Large intestine (tissue), 12 donors: ENCODE measurements at places on chromosomes 7 and 10. TPM values are rescaled to one million over a fixed set of nuclear protein-coding genes. Genes with fewer than 3 reads are reported as not detected.

GRCh38 chr7:27703181-27703580 lies 36.8 kb upstream of the TAX1BP1 start:
- no peaks in the 10 kb centered on the region for H3K36me3 ChIP-seq
- H3K27me3 ChIP-seq, result no peaks in the 10 kb centered on the region
- H3K27ac ChIP-seq, result no peak overlapping the region
- no peak overlapping the region for H3K4me3 ChIP-seq

GRCh38 chr10:43192884-43193283 lies 54.6 kb downstream of the CSGALNACT2 start:
- no peaks in the 10 kb centered on the region for H3K4me1 ChIP-seq
- H3K27me3 ChIP-seq, result no peaks in the 10 kb centered on the region
- no peak for DNase-seq
- no peak overlapping the region for H3K27ac ChIP-seq
- no peaks in the 10 kb centered on the region for H3K36me3 ChIP-seq
- no peak overlapping the region for H3K4me3 ChIP-seq

DNA sequence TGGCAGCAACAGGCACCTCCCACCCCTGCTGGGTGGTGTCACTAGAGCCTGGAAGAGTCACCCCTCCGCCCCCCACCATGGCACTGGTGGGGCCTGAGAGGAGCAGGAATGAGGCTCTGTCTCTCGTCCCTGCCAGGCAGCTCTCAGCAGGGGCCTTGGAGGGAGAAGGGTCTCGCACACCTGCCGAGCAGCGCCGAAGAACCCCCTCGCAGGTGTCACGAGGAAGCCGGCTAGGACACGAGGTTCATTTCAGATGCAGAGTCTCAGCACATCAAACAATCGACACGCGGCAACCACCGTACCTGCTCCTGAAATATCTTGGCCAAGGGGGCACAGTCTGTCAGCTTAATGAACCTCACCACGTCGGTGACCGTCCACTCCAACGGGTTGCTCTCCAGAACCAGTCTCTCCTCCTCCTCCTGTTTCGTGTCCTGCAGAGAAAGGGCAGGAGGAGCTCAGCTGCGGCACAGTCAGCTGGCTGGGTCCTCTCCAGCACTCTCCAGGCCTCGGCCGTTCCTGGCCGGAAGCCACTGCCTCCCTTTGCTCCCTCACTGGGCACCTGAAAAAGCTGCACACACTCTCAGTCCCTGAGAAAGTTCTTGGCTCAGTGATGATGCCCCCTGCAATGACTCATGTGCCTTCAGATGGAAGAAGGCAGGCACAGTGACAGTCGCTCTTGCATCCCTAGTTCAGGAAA lies 240.1 kb downstream of the SFMBT2 start:
- no peaks in the 10 kb centered on the region for H3K27me3 ChIP-seq
- DNase-seq, result no peak
- H3K4me1 ChIP-seq, result no peaks in the 10 kb centered on the region
- H3K27ac ChIP-seq, result no peak overlapping the region

GRCh38 chr7:146787266-146787665 lies 670.7 kb downstream of the CNTNAP2 start:
- H3K27ac ChIP-seq, result no peak overlapping the region
- no peaks in the 10 kb centered on the region for H3K36me3 ChIP-seq

DNA sequence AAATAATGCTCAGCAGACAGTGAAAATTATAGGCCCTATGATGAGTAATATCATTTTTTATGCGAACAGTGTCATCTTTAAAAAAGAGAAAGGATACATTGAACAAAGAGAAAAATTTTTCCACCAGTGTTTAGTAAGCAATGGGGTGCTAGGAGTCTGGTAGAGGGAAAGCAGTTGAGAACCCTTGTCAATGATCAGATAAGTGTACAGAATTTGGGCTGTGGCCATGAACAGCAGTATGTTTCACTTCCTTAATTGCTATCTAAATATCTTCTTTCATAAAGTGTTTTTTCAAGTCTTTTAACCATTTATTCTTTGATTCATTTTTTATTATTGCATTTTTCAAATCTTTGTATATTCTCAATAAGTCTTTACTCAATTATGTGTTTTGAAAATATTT lies 750.7 kb upstream of the KCND2 start:
- no peaks in the 10 kb centered on the region for H3K4me1 ChIP-seq
- no peaks in the 10 kb centered on the region for H3K36me3 ChIP-seq
- no peaks in the 10 kb centered on the region for H3K27me3 ChIP-seq
- no peak overlapping the region for H3K4me3 ChIP-seq
- H3K27ac ChIP-seq, result no peak overlapping the region
- no peak for DNase-seq

- DNase-seq, result no peak
- no peak overlapping the region for H3K4me3 ChIP-seq
- no peak overlapping the region for H3K27ac ChIP-seq
- no peaks in the 10 kb centered on the region for H3K36me3 ChIP-seq
- no peaks in the 10 kb centered on the region for H3K4me1 ChIP-seq
- no peaks in the 10 kb centered on the region for H3K27me3 ChIP-seq
Observed at GRCh38 chr7:120395526-120396019, 122.6 kb downstream of the KCND2 start.

DNA sequence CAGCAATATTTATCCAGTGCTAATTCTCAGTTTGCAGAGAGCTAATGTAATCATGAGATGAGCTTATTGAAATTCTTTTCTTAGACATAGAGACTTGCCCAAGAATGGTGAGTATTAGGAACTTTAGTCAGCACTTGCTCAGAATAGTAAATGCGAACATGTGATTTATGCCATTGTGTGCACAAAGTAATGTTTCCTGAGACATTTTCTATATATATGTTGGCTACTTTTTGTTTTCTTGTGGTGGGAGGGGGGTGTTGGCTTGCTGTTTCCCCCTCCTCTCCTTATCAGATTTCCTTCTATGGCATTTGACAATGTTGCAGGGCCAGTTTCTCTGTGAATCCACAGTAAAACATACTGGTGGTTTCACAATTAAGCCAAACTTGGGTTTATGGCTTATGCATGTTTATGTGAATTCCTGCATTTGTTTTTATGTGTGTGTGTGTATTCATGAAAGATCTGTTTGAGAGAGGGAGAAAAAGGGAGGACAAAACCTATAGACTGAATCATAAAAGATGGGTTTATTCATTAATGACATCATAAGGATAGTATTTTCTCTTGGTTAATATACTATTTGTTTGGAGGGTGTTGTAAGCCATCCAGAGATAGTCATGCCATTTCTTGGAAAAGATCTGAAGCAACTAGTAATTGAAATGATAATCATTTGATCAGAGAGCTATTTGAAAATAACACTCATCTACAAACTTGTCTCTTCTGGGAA lies 36.3 kb downstream of the ARID5B start:
- DNase-seq, result no peak
- peaks cover 29% of the 10 kb centered on the region for H3K4me1 ChIP-seq
- H3K27me3 ChIP-seq, result no peaks in the 10 kb centered on the region
- H3K4me3 ChIP-seq, result no peak overlapping the region
- H3K36me3 ChIP-seq, result peaks cover 10% of the 10 kb centered on the region
- peak overlapping the region; percentile 66 for H3K27ac ChIP-seq

DNA sequence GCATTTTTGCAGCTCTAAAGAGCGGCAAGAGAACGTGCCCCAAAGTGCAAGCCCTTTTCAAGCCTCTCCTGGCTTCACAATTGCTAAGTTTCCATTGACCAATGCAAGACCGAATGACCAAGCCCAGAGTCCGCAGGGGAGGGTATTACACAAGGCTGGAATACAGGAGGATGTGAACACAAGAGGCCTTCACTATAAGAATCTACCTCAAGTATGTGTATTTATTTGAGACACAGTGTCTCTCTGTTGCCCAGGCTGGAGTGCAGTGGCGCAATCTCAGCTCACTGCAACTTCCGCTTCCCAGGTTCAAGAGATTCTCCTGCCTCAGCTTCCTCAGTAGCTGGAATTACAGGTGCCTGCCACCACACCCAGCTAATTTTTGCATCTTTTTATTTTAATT lies 22.2 kb upstream of the TPST1 start:
- H3K27ac ChIP-seq, result no peak overlapping the region
- H3K4me3 ChIP-seq, result no peak overlapping the region
- H3K36me3 ChIP-seq, result no peaks in the 10 kb centered on the region
- DNase-seq, result no peak

DNA sequence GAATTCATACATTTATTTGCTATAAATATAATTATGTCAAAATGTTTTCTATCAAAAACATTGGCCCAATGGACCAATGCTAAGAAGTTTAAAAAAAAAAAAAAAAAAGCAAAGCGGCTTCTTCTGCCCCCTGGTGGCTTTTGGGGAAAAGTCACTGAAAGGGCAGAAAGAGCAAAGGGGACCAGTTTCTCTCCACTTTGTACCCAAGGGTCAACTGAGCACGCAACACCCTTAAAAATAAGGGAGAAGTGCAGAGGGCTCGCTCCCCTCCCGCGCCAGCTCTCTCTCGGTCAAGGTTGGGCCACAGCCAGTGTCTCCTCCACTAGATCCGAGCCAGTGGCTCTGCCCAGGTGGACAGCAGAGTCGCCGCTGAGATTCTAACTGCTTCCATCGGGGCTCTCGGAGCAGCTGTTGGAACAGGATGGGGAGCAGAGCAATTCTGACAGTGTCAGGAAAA lies 136.4 kb upstream of the FGFR2 start:
- DNase-seq, result peak; percentile 6
- peaks cover 7% of the 10 kb centered on the region for H3K27me3 ChIP-seq
- no peak overlapping the region for H3K27ac ChIP-seq

GRCh38 chr10:90023950-90024349 lies 322.6 kb downstream of the KIF20B start:
- no peak overlapping the region for H3K4me3 ChIP-seq
- H3K4me1 ChIP-seq, result no peaks in the 10 kb centered on the region
- H3K27me3 ChIP-seq, result no peaks in the 10 kb centered on the region
- no peak for DNase-seq
- no peak overlapping the region for H3K27ac ChIP-seq

GRCh38 chr7:130515315-130516040 lies 23.6 kb downstream of the MEST start:
- DNase-seq, result no peak
- H3K27ac ChIP-seq, result no peak overlapping the region
- no peak overlapping the region for H3K4me3 ChIP-seq
- peaks cover 24% of the 10 kb centered on the region for H3K36me3 ChIP-seq
- no peaks in the 10 kb centered on the region for H3K27me3 ChIP-seq

- H3K27me3 ChIP-seq, result no peaks in the 10 kb centered on the region
- peaks cover 3% of the 10 kb centered on the region for H3K36me3 ChIP-seq
- H3K27ac ChIP-seq, result no peak overlapping the region
- no peak for DNase-seq
Observed at GRCh38 chr7:121244120-121244870, 84.5 kb upstream of the WNT16 start.

DNA sequence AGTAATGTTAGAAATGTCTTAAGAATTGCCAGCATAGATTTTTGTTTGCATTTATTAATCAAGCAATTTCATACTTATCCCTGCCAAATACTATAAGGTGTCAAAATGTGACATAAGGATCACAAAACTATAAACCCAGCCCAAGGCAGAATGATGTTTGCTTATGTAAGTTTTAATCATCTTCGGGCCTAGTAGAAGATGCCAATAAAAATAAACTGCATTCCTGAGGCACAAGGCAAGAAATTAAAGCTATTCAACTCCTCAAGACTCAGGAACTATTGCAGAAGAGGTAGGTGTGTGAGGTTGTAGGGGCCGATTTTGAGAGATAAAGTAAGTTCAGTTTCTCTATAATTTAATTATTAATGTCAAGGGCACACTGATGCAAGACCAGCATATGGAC lies 189.4 kb upstream of the AHR start:
- H3K27ac ChIP-seq, result no peak overlapping the region
- H3K4me3 ChIP-seq, result no peak overlapping the region
- H3K4me1 ChIP-seq, result no peaks in the 10 kb centered on the region
- DNase-seq, result no peak
- no peaks in the 10 kb centered on the region for H3K36me3 ChIP-seq

DNA sequence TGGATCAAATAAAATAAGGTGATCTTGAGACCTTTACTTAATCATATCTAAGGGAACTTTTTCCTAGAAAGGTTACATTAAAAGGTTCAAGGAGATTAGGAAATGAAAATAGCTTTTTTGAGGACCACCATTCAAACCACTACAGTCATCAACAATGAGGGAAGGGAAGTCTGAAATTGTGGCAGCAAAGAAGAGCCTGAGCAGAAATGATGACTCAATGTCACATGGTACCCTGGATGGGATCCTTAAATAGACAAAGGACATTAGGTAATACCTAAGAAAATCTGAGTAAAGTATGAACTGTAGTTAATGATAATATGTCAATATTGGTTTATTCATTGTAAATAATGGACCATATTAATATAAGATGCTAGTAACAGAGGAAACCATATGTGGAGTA lies 236.0 kb downstream of the SEMA3D start:
- no peak for DNase-seq
- no peaks in the 10 kb centered on the region for H3K36me3 ChIP-seq
- H3K27me3 ChIP-seq, result no peaks in the 10 kb centered on the region
- no peak overlapping the region for H3K27ac ChIP-seq
- no peaks in the 10 kb centered on the region for H3K4me1 ChIP-seq
- no peak overlapping the region for H3K4me3 ChIP-seq

DNA sequence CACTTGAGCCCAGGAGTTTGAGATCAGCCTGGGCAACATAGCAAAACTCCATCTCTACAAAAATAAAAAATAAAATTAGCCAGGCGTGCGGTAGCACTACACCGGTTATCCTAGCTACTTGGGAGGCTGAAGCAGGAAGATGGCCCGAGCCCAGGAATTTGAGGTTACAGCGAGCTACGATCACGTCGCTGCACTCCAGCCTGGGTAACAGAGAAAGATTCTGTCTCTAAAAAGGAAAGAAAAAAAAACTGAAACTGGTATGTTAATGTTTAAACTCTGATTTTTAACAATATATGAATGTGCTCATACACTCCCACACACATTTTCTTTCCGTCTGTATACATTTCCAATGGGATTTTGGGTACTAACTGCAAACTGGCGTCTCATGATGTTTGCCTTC lies 140.6 kb upstream of the KMT2E start:
- no peak for DNase-seq
- no peak overlapping the region for H3K4me3 ChIP-seq
- H3K4me1 ChIP-seq, result no peaks in the 10 kb centered on the region
- peaks cover 8% of the 10 kb centered on the region for H3K36me3 ChIP-seq
- H3K27ac ChIP-seq, result no peak overlapping the region

GRCh38 chr7:52498366-52498765 lies 537.1 kb upstream of the POM121L12 start:
- H3K36me3 ChIP-seq, result no peaks in the 10 kb centered on the region
- no peaks in the 10 kb centered on the region for H3K27me3 ChIP-seq
- H3K4me1 ChIP-seq, result no peaks in the 10 kb centered on the region

STEAP1 gene
- polyA plus RNA-seq, result 31.6 TPM

RAMP3 gene
- 5.1 TPM for polyA plus RNA-seq

TUBAL3 gene
- 33.9 TPM for polyA plus RNA-seq
